ENCODE measurements at places on chromosomes 7 and 10.

GRCh38 chr10:113751181-113751732 lies at the start of gene PLEKHS1:
Gene PLEKHS1 (plus strand): TSS chr10:113751682. CDS start chr10:113755278, 3,596 bp downstream.
- DNase-seq, result no peak

DNA sequence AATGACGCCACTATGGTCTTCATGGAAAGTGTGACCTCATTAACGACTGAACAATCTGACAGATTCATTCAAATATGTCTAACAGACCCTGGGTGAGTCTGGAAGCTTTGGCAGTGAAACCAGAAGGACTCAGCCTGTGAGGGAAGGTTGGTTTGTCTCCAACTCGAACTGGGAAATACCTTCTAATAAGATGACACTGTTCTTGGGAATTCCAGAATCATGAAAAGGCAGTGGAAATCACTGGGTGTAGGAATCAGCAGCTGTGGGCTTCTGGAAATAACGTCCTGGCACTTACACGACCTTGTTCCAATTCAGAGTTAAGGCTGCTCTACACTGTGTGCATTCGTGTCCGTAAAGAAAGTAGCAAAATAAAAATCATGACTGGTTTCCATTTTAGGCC lies 75.1 kb downstream of the DGKI start:
- no peak for DNase-seq

DNA sequence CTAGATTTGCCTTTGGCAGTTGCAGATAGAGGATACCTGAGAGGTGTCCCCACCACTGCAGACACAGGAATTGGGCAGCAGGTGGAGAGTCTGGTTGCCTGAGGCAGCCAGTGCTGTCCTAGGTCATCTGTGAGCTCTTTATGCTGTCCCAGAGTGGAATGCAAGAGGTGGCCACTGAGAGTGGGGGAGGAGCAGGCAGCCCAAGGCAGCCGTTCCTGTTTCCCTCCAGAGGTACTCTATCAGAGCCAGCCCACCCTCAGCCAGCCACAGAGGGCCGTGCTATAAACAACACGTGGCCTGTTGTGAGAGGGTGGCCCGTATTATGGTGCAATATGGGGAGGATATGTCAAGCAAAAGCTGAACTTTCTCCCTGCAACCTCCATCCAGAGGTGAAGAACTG lies 8.5 kb downstream of the LRRC18 start:
- peak; percentile 77 for DNase-seq

- peak; percentile 35 for DNase-seq
These were observed 29.7 kb upstream of the CALN1 start for GRCh38 chr7:72441791-72442190.

DNA sequence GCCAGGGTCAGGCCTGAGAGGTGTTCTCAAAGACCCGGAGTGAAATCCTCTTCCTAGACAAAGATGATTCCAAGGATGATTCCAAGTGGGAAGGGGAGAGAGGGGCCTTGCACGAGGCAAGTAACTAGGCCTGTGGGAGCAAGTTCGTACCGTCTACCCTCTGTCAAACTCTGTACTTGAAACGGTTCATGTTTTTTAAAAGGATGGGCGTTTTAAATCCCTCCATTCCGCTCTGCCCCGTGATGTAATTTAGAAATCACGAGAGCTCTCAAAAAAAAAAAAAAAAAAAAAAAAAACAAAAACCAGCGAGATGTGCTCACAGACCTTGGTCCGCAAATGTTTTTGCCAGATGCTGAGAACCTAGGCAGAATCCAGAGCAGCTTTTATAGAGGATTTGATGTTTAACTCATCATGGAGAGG lies 114.7 kb upstream of the CARD11 start:
- no peak for DNase-seq

DNA sequence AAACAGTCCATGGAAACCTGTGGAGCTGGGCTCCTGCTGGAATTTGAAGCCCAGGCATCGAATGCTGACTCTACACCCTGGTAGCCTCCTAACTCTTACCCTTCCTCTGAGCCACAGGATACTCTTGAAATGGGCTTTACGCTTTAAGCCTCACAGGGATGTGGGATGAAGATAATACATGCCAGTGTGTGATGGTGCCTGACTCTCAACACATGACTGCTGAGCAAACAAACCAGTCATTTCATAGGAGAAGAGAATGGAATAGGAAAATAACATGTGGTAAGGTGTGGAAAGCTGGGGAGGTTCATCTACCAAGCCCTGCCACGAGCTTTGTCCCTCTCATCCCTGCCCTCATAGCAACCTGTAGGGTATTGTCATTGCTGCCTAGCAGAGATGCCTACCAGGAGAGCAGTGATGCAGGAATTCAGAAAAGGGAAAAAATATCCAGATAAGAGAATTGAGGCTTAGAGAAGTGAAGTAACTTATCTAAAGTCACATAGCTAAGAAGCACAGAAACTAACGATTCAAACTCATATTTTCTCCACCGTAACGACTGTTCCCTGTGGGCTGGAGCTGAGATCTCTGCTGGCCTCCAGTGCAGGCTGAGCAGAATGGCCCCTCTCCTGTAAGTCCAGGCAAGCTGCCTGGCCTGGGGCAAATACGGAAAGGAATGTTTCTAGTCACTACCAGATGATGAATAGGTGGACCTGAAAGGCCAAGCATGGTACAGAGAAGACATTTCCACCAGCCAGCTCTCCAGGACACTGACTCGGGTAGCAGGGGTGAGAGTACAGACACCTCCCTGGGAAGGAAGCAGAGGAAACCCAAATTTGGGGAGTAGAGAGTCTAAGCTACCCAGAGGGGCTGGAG lies 90.2 kb upstream of the DUSP5 start:
- peak; percentile 60 for DNase-seq

DNA sequence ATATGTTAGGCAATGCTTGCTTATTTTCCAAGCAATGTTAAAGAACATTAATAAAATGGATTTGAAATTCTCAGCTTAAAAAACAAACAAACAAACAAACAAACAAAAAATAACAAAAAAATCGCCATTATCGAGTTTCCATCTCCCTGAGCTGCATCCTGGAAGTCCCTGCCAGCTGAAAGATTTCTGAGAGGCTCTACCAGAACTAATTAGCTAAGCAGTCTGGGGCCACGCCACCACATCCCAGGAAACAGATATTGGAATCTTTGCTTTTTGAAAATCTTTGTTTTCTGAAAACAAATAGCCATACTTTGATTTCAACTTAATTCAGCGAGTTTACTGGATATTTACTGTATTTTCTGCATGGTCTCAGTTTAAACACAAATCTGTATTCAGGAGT lies 143.6 kb downstream of the LSMEM1 start:
- no peak for DNase-seq

DNA sequence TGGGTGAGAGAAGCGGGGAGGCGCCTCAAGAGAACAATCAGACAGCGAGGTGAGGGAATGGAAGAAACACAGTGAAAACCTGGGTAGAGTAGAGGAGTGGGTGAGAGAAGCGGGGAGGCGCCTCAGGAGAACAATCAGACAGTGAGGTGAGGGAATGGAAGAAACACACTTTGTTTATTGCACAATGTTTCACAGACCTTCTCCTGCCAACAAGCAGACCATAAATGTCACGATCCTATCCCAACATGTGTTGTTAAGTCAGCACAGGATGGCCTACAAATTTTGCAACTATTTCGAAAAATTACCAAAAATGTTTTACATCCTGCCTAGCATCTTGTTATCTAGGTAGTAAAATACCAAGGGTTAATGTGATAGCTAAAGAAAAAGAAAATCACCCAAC lies 115.3 kb downstream of the JAZF1 start:
- DNase-seq, result no peak

GRCh38 chr7:4399596-4399995 lies 282.5 kb upstream of the FOXK1 start:
- no peak for DNase-seq

DNA sequence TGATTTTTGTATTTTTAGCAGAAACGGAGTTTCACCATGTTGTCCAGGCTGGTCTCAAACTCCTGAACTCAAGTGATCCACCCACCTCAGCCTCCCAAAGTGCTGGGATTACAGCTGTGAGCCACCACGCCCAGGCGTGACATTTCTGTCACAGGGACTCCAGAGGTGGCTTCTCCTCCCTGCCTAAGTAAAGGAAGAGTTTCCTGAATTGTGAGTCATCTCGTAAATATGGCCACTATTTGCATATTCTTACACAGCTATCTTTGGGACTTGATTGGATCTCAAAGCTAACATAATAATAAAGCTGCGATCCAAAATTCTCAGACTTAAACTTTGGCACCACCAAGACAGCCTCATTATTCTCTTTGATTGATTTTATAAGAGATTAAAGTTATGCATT lies 50.1 kb downstream of the ADARB2 start:
- peak; percentile 86 for DNase-seq

DNA sequence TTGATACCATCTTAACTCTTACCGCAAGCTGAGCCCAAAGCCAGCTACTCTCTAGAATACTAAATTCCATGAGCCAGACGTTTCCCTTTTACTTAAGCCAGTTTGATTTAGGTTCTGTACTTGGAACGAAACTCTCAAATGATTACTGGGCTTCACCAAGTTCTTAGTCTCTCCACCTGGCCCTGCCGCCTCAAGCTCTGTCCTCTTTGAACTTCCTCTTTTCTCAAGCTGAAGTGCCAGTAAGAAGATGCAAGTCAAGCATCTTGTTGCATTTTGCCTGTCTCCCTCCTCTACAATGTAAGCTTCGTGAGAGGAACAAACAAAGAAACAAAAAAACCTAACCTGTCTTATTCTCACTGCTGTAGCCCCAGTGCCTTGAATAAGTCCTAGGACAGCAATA lies 358.2 kb upstream of the NPVF start:
- no peak for DNase-seq

Measured in mesendoderm (in vitro differentiated cells).